ENCODE measurements at places on chromosomes 5 and 9. TPM values are rescaled to one million over a fixed set of nuclear protein-coding genes. Genes with fewer than 3 reads are reported as not detected.

Gene ACTL7B
- not detected for total RNA-seq

DNA sequence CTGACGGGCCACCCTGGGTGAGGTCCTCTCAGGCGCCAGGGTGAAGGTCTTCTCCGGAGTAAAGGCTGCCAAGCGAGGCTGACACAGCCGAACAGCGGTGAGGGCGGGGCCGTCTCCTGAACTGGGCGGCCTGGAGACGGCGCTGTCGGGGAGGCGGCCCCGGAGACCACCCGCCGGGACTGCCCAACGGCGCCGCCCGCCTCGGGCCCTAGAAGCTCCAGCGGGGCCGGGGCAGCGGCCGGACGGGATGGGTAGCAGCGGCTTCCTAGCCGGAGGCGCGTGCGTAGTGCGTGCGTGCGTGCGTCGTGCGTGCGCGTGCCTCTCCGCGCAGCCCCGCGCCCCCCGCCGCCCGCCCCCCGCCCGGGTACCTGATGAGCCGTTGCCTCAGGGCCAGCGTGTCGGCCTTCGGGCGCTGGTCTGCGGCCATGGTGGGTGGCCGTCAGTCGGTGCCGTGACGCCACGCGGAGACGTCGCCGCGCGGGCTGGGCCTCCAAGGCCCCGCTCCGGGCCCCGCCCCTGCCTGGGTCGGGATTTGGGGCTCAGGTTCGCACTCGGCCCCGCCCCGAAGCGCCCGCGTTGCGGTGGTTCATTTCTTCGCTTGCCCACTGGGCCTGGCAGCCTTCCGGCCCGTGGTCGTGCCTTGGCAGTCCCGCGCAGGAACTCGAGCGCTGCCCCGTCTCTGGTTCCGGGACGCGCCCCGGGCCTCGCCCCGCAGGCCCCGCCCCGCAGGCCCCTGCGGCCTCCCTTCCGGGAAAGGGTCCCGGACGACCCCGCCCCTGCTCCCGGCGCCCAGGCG lies at the start of gene PHYKPL:
Gene PHYKPL (minus strand): TSS at position 679 of the 796 bp plus-strand sequence. CDS start 252 bp downstream, at position 427.
- peak; percentile 72 for DNase-seq

Gene ATOX1
- 161 TPM for total RNA-seq

DNA sequence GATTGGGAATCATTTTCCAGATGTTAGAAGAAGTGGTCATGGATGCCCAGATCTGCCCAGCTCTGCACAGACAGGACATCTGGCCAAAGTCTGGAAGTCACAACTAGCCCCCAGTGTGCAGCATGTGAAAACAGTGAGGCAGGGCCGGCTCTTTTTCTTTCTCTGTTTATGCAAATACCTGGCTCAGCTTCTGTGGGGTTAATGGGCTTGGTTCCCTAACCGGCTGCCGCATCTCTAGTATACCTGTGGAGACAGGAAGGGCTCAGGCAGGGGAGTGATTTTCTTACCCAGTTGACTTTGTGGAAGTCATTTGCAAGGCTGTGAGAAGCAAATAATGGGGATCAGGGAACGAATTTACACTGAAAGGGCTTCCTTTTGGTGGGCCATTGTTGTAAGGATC lies 254.8 kb upstream of the PANK3 start:
- DNase-seq: no peak

- DNase-seq: no peak
Measured at GRCh38 chr5:34916518-34916917, 1.0 kb downstream of the BRIX1 start.

Gene INSL4
- total RNA-seq: not detected

DNA sequence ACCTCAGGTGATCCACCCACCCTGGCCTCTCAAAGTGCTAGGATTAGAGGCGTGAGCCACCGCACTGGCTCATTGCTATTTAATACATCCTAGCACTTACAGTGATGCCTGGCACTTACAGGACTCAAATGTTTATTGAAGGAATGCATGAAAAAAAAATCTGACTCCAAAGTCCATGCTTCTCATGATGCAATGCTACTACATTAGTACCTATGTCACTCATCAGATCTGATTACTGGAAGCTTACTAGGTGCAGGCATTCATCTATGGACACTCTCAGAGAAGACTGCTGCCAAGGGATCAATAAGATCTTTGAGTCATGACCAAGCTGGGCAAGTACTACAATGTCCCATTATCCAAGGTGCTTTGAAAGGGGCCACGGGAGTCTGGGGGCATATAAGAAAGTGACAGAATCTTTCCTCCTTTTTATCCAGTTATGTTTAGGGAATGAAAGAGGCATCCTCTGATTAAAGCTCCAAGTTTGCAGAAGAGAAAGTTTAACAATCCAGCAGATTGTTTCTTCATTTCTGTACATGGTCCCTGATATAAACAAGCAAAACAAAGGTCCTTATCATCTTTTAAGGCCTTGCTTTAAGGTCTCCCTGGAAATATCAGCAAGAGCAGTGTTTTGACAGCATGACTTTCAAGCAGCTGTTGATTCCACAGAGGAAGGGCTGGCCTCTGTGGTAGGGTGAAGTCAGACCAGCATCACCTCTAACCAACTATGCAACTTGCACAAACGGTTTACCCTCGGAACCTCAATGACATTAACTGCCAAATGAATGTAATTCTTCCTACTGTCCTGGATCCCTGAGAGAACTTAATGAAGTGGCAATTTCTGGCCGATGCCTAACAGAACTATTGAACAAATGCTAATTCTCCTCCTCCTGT lies 35.9 kb downstream of the ARPC5L start:
- DNase-seq: no peak

DNA sequence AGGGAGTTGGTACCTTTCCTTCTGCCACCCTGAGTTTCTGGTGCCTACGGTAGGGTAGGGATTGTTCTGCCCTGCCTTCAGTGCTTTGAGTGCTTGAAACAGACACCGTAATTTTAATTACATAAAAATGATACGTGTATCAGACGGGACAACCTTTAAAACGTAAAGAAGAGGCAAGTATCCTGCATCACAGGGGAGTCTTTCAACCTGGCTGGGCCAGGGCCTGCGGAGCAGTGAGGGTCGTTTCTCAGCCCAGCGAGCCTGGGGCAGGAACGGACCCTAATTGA lies 483 bp upstream of the DAB2IP start:
- no peak for DNase-seq

- no peak for DNase-seq
Measured at GRCh38 chr5:172427202-172427601, 27.1 kb downstream of the SH3PXD2B start.

- DNase-seq: no peak
Measured at GRCh38 chr9:104350541-104350940, 153.5 kb upstream of the OR13F1 start.

Gene FANCG
- 28.2 TPM for total RNA-seq

Gene IFNK
- total RNA-seq: not detected

Gene PTGDS
- total RNA-seq: 0.24 TPM

GRCh38 chr5:52469835-52470234 lies 317.9 kb upstream of the ITGA1 start:
- DNase-seq: no peak

All from RPMI7951 (cell line).